SW 1271 (cell line): ENCODE measurements at places on chromosomes 5 and 9.

GRCh38 chr9:87599901-87600610, 102.4 kb downstream of the DAPK1 start:
- peak; percentile 30 for DNase-seq

DNA sequence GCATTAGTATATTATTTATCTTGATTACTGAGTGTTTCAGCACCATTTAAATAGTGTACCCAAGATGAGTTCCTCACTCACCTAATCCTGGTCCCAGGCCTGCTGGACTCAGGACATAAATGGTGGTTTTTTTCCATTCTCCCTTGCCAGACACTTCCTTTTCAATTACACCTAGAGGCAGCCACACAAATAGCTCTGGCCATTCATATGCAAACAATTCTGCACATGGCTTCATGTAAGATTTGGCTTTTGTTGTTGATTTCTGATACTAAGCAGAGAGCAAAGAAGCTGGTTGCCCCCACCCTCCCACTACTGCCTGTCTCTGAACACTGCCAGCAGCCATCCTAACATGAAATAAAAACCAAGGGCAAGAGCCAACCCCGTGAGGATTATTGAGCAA, 180.4 kb downstream of the SEMA5A start:
- DNase-seq = no peak

DNA sequence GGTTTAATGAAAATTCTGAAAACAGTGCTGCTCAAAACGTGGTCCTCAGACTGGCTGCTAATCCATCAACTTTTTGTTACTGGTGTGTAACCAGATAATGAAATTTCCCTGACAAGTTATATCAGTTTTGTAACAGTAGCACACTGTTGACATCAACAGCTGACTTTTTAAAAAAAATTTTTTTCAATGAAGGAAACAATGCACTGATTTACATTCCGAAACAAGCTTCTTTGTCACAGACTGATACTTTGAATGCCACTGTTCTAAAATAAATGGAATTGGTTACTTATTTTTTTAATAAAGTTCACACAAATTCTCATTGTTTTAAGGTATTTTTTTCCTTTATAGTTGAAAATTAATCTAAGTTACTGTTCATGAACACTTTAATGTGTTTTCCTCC, 169.1 kb downstream of the NIPBL start:
- no peak for DNase-seq

- DNase-seq = no peak
These were observed 357.0 kb downstream of the GADD45G start for GRCh38 chr9:89961616-89962341.

DNA sequence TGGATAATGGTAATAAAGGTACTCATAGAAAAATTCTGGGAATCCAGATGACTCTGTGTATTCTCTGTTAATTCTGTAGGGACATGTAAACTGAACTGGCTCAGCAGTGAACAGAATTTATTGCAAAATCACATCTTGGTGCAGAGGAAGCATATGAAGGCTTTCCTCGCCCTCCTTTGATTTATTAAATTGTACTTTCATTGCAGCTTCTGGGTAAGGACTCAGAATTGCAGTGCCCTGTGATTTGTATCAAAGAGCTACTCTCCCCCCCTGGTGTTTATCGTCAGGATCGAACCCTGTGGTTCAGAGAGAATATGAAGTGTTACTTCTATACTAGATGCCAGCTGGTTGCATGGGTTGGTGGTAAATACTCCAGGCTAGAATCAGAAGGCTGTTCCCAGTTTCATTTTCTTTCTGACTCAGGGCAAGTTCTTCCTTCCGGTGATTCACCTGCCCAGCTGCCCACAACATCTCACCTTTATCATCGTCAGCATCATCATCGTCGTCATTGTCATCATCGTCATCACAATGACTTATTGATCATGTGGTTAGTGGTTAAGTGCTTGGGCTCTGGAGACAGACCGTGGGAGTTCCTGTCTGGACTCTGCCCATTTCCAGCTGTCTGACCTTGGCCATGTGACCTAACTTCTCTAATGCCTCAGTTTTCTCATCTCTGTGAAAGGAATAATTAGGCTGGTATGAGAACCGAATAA, 238.8 kb downstream of the ARHGAP26 start:
- peak; percentile 41 for DNase-seq

GRCh38 chr9:69198521-69199220, 24.6 kb downstream of the TJP2 start:
- DNase-seq = no peak

GRCh38 chr9:16425562-16426231, 444.8 kb downstream of the BNC2 start:
- no peak for DNase-seq

DNA sequence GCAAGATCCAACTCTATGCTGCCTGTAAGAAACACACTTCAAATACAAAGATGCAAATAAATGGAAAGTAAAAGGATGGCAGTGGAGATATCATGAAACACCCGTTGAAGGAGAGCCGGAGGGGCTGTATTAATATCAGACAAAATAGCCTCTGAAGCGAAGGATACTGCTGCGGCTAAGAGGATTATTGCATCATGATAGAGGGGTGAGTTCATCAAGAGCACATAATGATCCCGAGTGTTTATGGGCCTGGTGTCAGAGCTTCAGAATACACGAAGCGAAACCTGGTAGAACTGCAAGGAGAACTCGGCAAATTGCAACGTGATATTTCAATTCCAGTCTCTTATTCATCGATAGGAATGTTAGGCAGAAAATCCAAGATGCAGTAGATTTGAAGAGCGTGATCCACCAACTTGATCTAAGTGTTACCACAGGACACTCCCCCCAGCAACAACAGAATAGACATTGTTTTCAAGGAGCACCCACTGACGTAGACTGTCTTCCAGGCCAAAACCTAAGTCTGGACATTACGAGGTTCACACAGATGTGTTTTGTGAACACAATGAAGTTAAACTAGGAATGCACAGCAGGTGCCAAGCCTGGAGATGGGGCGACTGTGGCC, 27.7 kb upstream of the QSOX2 start:
- no peak for DNase-seq

GRCh38 chr5:131186561-131187256, 16.0 kb downstream of the LYRM7 start:
- no peak for DNase-seq

DNA sequence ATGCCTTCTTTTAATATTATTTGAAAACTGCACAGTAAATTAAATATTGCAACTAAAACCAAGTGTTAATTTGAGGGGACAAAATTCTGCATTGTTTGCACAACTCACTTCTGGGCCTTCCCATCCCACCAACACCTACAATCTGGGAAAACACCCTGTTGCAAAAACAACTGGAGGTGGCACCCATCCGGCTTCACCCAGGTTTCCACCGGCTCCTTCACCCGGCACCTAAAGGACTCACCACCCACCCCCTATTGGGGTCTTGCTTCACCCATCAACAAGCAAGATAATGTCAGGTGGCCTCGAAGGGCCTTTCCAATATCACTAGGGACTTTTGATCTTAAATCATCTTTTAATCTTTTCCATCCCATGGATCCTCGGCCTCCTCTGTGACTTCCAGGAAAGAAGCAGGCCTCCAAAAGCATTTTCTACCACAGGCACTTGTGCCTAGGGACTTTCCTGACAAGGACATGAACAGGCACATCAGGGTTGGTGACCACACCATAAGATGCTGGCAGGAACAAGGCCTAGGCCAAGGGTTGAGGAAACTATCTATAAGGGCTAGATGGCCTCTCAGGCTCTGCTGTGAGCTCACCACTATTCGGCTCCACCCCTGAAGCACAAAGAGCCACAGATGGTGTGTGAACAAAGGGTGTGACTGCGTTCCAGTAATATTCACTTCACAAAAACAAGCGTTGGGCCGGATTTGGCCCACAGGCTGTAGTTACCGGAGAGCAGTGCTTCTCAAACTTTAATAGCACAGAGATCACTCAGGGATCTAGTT, 205.1 kb downstream of the AUH start:
- no peak for DNase-seq

- peak; percentile 12 for DNase-seq
These were observed 132.4 kb upstream of the EPB41L4A start for GRCh38 chr5:112551419-112552032.

- no peak for DNase-seq
These were observed 168.6 kb upstream of the DMRT1 start for GRCh38 chr9:672851-673250.

DNA sequence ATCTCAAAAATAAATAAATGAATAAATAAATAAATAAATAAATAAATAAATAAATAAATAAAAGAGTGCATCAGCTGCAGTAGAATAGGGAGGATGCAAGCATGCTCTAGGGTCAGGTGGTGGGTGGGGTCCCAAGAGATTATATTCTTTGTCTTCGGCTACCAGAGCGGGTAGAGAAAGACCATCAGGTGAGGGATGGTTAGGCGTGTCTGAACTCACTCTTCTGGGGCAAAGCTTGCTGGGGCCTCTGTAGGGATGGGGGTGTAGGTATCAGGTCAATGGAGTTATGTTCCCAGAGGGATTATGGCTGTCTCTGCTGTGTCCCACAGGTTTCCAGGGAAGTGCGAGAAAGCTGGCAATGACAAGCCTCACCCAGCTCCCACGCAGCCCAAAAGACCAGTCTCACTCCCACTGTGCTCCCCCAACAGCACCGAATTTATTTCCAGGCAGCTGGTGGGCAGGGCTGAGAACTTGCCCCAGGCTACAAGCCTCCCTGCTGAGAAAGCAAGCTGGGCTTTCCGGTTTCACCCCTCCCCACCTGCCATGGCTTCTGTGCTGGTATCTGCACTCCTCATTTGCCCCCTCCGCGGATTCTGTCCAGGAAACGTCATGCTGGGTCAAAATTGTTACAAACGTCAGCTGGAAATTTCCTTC, 180.8 kb downstream of the LURAP1L start:
- DNase-seq = no peak

- no peak for DNase-seq
These were observed 206.6 kb upstream of the RASA1 start for GRCh38 chr5:87061046-87061445.

DNA sequence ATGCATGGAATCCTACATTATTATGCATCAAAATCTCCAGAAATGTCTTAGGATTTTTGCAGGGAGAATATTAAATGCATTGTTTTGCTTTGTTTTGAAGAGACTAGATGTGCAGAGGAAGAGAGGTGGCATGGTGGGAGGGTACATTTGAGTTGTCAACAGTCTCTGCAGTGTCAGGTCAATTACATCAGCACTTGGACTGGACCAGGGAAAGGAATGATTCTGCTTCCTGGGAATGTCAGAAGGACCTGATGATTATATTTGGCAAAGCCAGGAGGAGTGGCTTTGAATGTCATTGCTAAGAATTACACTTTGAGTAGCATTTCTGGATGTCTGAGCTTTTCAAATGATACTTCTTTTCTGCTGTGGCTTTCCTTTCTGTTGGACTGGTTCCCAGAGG, 17.5 kb upstream of the TMEFF1 start:
- no peak for DNase-seq

DNA sequence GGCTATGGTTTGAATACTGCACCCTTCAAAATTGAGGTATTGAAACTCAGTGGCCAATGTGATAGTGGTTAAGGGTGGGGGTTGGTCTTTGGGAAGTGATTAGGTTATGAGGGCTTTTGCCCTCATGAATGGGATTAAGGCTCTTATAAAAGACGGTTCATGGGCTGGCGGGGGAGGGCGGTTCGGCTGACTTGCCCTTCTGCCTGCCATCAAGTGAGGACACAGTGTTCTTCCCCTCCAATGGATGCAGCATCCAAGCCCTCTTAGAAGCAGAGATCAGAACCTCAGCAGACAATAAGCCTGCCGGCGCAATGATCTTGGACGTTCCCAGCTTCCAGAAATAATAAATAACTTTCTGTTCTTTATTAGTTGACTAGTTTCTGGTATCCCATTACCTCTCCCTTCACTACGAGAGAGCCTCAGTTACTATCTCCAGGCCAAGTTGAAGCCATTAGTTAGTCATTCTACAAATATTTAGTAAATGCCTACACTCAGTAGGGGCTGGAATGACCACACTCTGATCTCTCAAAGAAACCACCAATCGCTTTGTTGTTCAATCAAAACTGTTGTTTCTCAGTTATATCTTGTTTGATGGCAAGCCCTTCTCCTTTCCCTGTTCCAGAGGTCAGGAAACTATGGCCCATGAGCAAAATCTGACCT, 219.3 kb downstream of the TSSK1B start:
- no peak for DNase-seq

- no peak for DNase-seq
These were observed 196.7 kb downstream of the RGS3 start for GRCh38 chr9:113660196-113660595.

DNA sequence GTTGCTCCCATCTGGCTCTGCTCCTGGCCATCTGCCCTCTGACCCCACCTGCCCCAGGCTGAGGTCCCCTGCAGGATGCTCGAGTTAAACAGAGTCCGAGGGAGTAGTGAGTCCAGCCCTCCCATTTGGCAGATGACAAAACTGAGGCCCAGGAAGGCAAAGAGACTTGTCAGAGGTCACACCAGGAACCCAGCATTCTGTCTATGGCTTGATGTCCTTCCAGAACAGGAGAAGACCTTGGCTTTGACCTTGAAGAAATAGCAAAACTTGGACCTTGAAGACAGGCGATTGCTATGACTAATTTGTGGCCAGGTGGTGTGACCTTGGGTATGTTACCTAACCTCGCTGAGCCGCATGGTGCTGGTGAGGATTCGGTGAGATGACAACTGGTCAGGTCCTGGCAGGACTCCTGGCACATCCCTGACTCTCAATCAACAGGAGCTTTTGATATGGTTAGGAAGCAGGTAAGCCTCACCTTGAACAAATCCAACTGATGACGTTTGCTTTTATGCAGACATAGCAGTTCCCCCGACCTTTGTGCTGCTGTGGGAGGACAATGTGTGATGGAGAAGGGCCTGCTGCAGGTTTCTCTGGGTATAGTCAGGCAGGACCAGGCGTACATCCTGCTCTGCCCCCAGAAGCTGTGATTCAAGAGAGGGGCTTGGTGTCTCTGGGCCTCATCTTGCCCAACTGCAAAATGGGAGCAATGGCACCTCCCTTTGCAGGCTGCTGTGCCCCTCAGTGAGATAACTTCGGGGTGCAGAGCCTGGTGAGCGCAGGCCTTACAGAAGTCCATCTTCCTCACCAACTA, 198.7 kb downstream of the C9orf50 start:
- DNase-seq = no peak

GRCh38 chr5:78265163-78265562, 29.3 kb downstream of the AP3B1 start:
- DNase-seq = no peak

DNA sequence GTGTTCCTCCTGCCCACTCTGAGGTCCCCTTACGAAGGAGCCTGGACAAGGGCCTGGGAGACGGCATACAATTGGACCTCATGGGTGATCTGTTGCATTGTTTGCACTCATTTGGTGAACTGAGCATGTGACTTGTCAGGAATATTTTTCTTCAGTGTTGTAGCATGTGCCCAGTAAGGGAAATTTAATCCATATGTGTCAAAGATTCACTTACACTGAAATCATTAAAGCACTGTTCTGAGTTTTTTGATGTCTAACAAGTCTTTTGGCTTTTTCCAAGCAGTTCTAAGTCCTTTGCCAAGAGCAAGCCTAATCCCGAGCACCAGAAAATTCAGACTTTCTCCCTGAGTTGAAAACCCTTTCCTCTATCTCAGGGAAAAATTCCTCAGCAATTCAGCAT, 61.6 kb upstream of the RPS23 start:
- no peak for DNase-seq

DNA sequence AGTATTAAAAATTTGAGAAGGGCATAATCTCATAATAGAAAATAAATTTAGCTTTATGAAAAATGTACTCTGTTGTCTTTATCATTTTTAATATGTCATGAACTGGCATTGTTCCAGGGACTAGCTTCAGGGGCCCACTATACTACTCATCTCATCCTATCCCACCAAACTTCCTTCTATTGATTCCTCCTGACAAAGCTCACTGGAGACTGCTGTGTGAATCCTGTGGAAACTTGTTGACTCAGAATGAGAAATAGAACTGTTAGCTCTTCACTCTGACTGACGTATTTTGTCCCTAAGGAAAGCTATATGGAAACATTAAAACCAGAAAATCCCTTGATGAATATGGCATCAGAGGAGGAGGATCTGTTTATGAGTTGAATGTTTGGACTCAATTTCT, 29.8 kb upstream of the BNIP1 start:
- DNase-seq = no peak
